Activated CD4-positive, CD25-positive, alpha-beta regulatory T cell (primary cell): ENCODE measurements at places on chromosomes 7 and 10.

DNA sequence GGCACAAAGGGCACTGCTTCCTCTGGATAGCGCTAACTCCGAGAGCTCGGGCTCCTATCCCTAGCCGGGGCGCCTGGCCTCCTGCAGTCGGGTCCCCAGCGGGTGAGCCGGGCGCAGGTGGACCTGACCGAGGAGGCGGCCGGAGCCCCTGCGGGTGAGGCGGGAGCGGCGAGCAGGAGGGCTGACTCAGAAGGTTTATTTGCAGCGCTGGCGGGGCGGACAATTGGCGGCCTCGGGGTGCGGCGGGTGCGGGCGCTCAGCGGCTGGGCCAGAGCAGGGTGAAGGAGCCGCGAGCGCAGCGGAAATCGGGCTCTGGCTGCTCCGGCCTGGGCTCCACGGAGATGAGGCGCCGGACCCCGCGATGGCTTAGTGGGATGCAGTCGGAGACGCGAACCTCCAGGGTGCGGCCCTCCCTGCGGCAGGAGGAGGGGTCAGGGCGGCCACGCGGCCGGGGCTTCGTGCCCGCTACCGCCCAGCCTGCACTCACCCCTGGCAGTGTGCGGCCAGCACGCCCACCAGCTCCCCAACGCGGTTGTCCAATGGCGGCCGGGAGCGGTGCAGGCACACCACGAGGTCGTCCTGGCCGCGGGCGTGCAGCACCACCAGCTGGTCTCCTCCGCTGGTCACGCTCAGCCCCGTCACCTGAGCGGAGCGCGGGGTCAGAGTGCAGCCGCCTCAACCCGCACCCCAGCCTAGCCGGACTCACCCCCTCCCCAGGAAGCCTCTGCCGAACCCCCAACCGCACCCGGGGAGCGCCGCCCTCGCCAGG is 16.1 kb downstream of the MYO1G start:
- DNase-seq, result no peak

DNA sequence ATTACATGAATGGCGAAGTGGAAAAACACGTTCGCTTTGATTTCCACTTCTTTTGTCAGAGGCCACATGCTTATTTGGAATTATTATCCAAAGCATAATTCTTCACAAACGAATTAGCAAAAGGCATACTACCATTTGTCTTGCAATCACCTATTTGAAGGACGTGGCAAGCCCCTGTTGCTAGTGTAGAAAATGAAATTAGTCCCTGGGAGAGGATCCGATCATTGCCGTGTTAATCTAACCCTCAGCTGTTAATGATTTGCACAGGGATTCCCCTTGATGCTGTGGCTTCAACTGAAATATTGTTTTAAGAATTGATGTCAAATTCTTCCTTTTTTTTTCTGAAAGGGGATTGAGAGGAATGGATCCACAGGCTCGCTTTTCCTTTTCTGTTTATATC is 4.6 kb downstream of the AGMO start:
- DNase-seq, result no peak

GRCh38 chr10:102602272-102603045 is 41.8 kb upstream of the TRIM8 start:
- no peak for DNase-seq

DNA sequence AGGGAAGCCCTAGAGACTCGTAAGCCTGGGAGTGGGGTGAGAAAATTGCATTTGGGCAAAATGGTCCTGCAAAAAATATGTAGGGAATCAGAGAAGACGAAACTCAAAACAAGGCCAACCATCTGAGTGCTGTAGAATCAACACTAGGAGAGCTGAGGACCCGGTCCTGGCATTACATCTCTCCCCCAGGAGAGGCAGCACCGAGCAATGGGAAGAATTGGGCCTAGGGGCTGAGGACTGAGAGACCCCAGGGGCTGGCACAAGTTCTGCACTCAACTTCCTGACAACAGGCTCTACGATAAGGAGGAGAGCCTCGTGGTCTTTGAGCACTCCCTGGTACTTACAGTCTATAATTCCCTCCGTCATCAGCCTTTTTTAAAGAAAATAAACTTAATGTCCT is 47.6 kb downstream of the BPGM start:
- no peak for DNase-seq

GRCh38 chr7:100675105-100675451 is 1.5 kb downstream of the GNB2 start:
- no peak for DNase-seq

DNA sequence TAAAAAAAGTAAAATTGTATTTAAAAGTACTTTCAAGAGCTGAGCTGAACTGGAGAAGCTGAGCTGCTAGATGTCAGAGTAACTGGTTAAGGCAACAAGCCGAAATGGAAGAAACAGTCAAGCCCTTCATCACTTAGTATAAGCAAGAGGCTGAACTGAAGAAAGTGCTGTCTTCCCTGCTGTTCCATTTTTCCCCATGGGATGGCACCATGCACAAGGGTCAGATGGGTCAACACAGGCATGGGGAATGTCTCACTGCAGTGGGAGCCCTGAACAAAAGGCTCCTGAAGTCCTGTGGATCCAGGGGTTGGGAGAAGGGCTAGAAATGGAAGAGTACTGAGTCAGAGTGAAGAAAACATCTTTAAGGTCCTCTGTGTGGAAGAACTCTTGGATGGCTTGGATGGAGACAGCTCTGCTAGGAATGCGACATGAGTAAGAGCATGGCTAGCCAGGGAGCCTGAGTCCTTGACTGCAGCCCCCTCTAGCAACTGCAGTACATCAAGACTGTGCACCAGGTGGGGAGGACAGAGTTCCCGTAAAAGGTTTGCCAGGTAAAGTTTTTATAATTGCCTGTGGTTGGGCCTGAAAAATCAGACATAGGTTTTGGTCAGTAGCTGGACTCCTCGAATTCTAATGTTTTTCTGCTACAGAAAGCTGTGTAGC is 348.3 kb downstream of the GPR158 start:
- DNase-seq, result no peak

- no peak for DNase-seq
These were observed at the start of gene SLC16A12 for GRCh38 chr10:89535171-89536012. Gene SLC16A12, minus strand, starts transcription at chr10:89535594. Its CDS starts 73,016 bp downstream, at chr10:89462578.

DNA sequence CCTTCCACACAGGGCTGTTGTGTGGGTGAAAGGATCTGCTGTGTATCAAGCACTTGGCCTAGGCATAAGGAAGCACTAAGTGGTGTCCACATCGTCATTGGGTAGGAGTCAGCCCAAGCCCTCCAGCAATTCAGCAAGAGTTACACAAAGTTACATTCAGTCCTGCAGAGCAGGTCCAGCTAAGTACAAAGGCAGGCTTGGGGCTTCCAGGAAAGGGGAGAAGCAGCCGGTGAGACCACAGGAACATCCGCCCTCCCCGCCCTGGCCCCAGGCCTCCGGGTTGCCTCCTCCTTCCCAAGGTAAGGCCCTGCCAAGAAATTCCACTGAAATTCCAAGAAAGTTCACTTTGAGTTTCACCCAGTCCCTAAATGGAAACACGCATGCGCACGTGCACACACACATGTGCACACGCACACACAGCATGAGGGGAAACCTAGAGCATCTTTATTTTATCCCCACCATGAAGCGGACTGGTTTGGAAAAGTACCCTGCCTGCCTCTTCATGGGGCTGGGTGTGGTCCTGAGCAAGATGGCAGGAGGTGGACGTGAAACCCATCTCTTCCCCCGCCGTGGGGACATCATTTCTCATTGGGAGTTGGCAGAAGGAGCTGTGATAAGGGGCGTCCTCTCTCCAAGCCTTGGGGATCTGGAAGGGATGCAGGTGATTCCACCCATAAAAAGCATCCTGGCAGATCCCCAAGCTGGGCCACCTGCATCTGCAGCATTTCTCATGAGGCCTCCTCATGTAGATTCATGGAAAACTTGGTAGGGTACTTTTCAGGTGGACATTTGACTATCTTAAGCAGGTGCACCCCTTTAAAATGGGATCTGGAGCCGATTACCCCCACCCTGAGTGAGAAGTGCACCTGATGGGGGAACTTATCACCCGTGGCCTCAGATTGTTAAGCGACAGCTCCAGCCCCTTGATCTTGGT is 69.1 kb upstream of the NANOS1 start:
- DNase-seq, result no peak

- no peak for DNase-seq
These were observed 27.0 kb downstream of the PFKFB3 start for GRCh38 chr10:6229746-6230145.

GRCh38 chr10:116226766-116227165 is 46.2 kb downstream of the GFRA1 start:
- no peak for DNase-seq
